ENCODE measurements at places on chromosomes 3 and 15.
A peak's percentile ranks its signal among the peaks of the same experiment; 100 is the strongest.

GRCh38 chr3:161266731-161267150, 45.6 kb downstream of the NMD3 start:
- DNase-seq, result no peak

DNA sequence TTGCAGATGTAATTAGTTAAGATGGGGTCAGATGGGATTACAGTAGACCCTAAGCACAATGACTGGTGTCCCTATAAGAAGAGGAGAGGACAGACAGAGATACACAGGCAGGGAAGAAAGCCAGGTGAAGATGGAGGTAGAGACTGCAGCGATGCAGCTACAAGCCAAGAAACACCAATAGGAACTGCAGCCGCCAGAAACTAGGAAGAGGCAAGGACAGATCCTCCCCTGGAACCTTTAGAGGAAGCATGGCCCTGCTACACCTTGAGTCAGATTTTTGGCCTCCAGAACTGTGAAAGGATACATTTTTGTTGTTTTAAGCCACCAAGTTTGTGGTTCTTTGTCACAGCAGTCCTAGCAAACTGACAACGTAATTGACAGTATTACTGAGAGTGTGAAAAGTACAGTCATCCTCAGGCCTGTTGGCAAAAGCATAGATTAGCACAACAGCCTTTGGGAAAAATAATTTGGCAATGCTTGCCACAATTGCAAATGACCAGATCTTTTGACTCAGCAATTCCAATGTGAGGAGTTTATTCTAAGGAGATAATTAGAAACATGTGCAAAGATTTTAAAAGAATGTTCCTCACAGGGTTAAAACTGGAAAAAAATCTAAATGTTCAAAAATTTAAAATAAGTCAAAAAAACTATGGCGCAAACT, 82.6 kb upstream of the TJP1 start:
- DNase-seq, result no peak

- no peak for DNase-seq
Measured at GRCh38 chr3:4060064-4060463, 243.1 kb upstream of the SETMAR start.

GRCh38 chr3:39065197-39065596, 13.4 kb downstream of the WDR48 start:
- DNase-seq, result peak; percentile 33

DNA sequence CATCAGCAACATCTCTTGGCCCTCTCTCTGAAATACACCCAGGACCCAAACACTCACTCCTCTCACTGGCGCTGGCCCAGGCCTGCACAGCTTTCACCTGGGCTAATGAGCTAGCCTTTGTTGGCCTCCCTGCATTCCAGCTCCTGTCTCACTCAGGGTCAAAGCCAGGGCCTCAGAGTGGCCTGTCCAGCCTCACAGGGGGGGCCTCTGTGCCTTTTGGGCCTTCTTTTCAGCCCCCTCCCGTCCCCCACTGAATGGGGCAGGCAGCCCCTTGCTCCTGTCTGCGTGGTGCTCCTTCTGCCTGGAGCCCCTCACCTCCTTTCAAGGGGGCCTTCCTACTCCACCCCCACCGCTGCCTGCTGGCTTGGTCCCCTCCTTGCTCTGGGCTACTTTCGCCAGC, 59.0 kb upstream of the PRR23E start:
- DNase-seq, result no peak

GRCh38 chr3:156836701-156837100, 10.5 kb downstream of the LEKR1 start:
- DNase-seq, result no peak

GRCh38 chr3:165805946-165806561, 31.2 kb downstream of the BCHE start:
- no peak for DNase-seq

- no peak for DNase-seq
Measured at GRCh38 chr3:16606398-16606797, 1.2 kb upstream of the DAZL start.

- DNase-seq, result peak; percentile 25
Measured at GRCh38 chr3:114624571-114625181, 330.8 kb downstream of the TIGIT start.

GRCh38 chr3:15477951-15478639, 43.4 kb downstream of the COLQ start:
- no peak for DNase-seq
